ENCODE measurements at places on chromosomes 16 and 17. TPM values are rescaled to one million over a fixed set of nuclear protein-coding genes. Genes with fewer than 3 reads are reported as not detected.

GRCh38 chr17:64156670-64157069 is 26.7 kb upstream of the ERN1 start:
- peak; percentile 50 for DNase-seq

DNA sequence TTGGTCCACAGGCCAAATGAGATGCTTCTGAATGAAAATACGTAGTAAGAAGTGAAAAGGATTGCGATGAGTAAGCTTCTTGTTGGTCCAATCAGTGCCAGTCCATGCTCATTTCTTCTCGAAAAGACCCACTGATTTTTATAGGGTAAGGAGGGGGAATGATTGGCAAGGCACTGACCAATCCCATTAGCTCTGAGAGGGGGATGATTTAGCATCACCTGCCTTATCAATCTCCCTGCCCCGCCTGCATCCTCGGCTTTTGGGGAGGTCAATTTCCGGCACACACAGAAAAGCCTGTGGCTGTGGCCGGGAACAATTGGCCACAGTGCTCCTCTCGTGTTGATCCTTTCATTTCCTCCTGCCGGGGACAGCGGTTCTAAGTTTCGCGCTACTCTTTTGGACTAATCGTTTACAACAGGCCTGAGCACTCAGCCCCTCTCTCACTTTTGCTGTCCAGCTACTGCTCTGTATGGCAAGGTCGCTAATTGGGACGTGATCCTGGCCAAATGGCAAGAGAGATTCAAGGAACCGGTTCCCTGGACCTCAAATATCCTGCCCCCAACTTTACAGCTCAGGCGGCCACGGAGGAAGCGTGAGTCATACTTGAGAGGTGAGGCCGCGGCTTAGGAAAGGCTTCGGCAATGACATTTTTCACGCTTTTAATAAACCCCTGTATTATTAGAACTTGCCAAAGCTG is 43.1 kb downstream of the TBX4 start:
- DNase-seq, result no peak

- no peak for DNase-seq
Observed at GRCh38 chr17:42795465-42795864, 3.0 kb downstream of the COA3 start.

GRCh38 chr16:14496786-14497185 is 133.3 kb downstream of the PARN start:
- no peak for DNase-seq

GRCh38 chr17:61904094-61904710 is 23.6 kb downstream of the INTS2 start:
- DNase-seq, result no peak

- DNase-seq, result no peak
Observed at GRCh38 chr16:5768445-5768844, 670.9 kb upstream of the EEF2KMT start.

GRCh38 chr17:68087851-68088250 is 52.3 kb downstream of the KPNA2 start:
- no peak for DNase-seq

- DNase-seq, result no peak
Observed at GRCh38 chr17:48162306-48162934, 54.9 kb downstream of the SNX11 start.

DNA sequence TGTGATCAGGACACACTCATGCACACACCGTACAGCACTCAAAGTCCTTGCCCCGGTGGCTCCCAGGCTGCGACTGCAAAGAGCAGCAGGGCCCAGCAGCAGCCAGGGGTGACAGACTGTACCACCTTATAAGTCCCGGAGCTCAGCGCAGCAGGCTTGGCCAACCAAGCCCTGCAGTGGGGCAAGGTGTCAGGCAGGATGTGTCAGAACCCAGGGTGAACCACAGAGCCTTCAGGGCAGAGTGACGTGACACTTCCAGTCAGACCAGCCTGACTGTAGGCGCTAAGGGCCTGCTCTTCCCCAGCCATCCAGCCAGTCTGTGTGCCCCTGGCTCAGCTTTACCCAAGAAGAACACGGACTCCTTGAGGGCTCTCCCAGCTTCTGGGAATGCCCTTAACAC is 204.1 kb downstream of the COPRS start:
- DNase-seq, result no peak

GRCh38 chr17:67999291-67999911 is 3.1 kb upstream of the C17orf58 start:
- DNase-seq, result no peak

- DNase-seq, result no peak
Observed at GRCh38 chr17:4788807-4789700, at the start of gene GLTPD2. GLTPD2 (plus strand) TSS chr17:4788964; CDS start chr17:4789012, 48 bp downstream.

DNA sequence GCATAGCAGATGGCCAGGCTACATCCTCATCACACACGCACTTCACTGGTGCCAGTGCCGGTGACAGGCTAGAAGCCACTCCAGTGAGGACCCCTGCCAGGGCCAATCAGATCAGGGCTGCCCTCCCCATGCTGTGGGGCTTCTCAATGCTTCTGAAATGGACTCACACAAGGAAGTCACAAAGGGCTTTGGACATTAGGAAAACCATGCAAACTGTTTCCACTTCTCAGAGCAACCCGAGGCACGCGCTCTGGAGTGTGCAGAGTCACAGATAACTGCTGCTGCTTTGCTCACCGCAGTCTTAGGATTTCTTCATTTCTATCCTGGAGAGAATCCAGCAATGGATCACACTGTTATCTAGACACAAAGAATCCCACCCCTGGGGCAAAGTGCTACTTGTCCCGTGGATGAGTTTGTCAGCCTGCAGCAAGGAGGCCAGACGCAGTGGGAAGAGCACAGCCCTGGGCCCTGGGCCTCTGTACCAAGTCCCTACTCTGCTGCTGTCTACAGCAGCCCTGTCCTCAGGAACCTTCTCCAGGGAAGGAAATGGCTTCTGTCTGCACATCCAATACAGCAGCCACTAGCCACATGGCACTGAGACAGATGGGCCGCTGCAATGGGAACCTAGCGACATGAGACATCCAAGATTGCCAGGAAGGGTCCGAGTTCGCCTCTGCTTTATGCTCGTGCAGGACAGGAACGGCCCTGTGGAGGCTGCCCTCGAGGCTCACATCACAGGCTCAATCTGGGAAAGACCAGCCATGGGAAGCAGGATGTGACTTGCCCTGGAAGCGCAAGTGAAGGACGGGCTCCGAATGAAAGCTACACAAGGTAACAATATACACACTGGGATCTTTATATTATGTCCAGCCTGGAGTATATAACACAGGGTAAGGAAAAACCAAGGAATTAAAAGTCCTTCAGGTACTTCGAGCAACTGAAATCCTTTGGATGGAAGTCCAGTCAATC is 169.3 kb downstream of the ZFHX3 start:
- no peak for DNase-seq

DNA sequence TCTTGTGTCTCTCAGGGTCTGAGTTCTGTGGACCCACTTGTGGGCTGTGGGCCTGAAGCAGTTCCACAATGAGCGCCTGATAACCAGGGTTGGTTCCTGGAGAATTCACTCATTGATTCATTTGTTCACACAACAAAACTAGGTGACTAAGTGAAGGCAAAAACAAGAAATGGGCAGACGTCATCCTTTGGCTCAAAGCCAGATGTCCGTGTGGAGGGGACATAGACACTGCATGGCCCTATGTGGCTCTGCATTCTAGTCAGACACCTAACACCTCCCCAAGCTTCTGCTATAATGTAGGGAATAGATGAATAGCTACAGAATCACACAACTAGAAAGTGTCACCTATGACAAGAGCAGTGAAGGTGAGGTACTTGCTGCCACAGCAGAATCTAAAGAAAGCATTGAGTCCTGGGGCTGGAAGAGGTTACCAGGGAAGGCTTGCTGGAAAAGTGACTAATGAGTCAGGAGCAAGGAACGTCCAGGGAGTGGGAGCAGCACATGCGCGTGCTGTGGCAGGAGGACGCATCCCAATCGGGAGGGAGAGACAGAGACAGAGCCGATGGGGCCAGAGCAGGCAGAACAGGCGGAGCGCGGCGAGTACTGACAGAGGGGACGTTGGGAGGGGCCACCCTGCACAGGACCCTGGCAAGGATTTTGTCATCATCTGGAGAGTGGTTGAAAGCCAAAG is 58.9 kb downstream of the CES1 start:
- no peak for DNase-seq

- peak; percentile 85 for DNase-seq
Observed at GRCh38 chr17:16991349-16992009, 19.6 kb upstream of the TNFRSF13B start.

DNA sequence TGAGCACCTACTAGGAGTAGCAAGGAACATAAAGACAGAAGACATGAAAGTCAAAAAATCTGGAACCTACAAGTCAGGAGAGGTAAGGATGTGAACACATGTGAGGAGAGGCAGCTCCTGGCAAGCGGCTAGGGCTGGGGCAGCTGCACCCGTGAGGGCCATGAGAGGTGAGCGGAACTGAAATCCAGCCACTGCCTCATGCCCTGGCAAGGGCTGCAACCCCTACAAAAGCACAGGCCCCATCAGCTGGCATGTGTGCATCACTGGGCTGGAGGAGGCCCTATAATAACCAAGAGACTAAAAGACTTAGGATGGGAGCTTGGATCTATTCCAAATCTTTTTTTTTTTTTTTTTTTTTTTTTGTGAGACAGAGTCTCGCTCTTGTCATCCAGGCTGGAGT is 40.3 kb upstream of the ERN1 start:
- peak; percentile 55 for DNase-seq

GRCh38 chr16:49854796-49855203 is 1.1 kb downstream of the ZNF423 start:
- DNase-seq, result peak; percentile 78

DNA sequence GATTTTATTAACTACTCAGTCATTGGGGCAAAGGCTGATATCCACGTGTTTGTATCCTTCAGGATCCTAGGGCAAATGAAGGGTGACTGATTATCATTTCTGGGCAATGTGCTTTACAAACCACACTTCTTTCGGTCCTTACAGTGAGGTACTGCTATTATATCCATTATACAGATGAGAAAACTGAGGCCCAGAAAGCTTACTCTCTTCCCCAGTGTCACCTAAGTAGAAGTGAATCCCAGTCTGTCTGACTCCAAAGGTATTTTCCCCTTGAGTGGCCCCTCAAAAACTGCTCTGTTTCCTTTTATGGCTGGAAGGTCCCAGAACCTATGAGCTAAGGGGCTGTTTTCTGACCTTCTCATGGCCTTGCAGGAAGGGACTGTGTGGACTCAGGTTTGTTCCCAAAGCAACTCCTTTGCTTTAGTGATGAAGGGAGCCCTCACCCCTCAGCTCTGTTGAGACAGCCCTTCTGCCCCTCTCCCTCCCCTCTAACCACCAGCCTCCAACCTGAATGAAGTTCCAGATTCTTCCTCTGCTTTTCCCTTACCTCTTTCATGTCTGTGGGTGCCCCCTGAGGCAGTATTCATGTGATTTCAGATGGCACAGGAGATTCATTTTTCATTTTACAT is 27.4 kb upstream of the ADGRG1 start:
- no peak for DNase-seq

HBA1 gene
- 6.1 TPM for polyA plus RNA-seq

CCL1 gene
- not detected for polyA plus RNA-seq

SMIM5 gene
- polyA plus RNA-seq, result 0.92 TPM

DNAJA3 gene
- 104 TPM for polyA plus RNA-seq

SERPINF2 gene
- polyA plus RNA-seq, result 2.4 TPM

ARHGDIG gene
- polyA plus RNA-seq, result 0.13 TPM

ZNF771 gene
- 5.4 TPM for polyA plus RNA-seq

TP53TG3F gene
- not detected for polyA plus RNA-seq

MPP2 gene
- polyA plus RNA-seq, result 0.21 TPM

All from psoas muscle (tissue), 8 donors.